ENCODE measurements at places on chromosomes 7 and 10. TPM values are rescaled to one million over a fixed set of nuclear protein-coding genes. Genes with fewer than 3 reads are reported as not detected.

The PDCD11 gene
- 40.0 TPM for total RNA-seq

The PCDH15 gene
- not detected for total RNA-seq

The TMEM106B gene
- total RNA-seq, result 88.1 TPM

The FGFR2 gene
- total RNA-seq, result not detected

The EBLN1 gene
- not detected for total RNA-seq

The THNSL1 gene
- not detected for total RNA-seq

The C10orf62 gene
- not detected for total RNA-seq

The ADCY1 gene
- total RNA-seq, result not detected

The SORBS1 gene
- 0.61 TPM for total RNA-seq

The ELOVL3 gene
- not detected for total RNA-seq

The INHBA gene
- total RNA-seq, result not detected

The KIAA1549 gene
- total RNA-seq, result not detected

The HOXA7 gene
- total RNA-seq, result 7.5 TPM

The DUS4L gene
- total RNA-seq, result 24.4 TPM

The POLR3A gene
- total RNA-seq, result 17.7 TPM

The STRIP2 gene
- total RNA-seq, result 0.15 TPM

The FANK1 gene
- not detected for total RNA-seq

The EVX1 gene
- not detected for total RNA-seq

The PHYHIPL gene
- not detected for total RNA-seq

The OR2A5 gene
- total RNA-seq, result not detected

The PLXNA4 gene
- 0.48 TPM for total RNA-seq

The AMPH gene
- not detected for total RNA-seq

The MYL10 gene
- not detected for total RNA-seq

The C10orf67 gene
- not detected for total RNA-seq

The RTKN2 gene
- not detected for total RNA-seq

The TAS2R4 gene
- total RNA-seq, result 0.43 TPM

The GPR85 gene
- not detected for total RNA-seq

The PILRA gene
- 2.3 TPM for total RNA-seq

The DUSP5 gene
- total RNA-seq, result 23.6 TPM

The SAMD9L gene
- 14.8 TPM for total RNA-seq
